Effector memory CD8-positive, alpha-beta T cell (primary cell): ENCODE measurements at places on chromosomes 5 and 9.

GRCh38 chr5:79577693-79578092 lies 34.5 kb upstream of the TENT2 start:
- peaks cover 3% of the 10 kb centered on the region for H3K36me3 ChIP-seq
- H3K4me3 ChIP-seq, result no peak overlapping the region
- peaks cover 41% of the 10 kb centered on the region for H3K27me3 ChIP-seq
- H3K4me1 ChIP-seq, result no peaks in the 10 kb centered on the region
- H3K27ac ChIP-seq, result no peak overlapping the region
- DNase-seq, result no peak

- no peak overlapping the region for H3K27ac ChIP-seq
- no peaks in the 10 kb centered on the region for H3K27me3 ChIP-seq
- H3K36me3 ChIP-seq, result no peaks in the 10 kb centered on the region
- no peak overlapping the region for H3K4me3 ChIP-seq
- H3K4me1 ChIP-seq, result no peaks in the 10 kb centered on the region
- DNase-seq, result no peak
These were observed 164.6 kb downstream of the MAT2B start for GRCh38 chr5:163670036-163670435.

DNA sequence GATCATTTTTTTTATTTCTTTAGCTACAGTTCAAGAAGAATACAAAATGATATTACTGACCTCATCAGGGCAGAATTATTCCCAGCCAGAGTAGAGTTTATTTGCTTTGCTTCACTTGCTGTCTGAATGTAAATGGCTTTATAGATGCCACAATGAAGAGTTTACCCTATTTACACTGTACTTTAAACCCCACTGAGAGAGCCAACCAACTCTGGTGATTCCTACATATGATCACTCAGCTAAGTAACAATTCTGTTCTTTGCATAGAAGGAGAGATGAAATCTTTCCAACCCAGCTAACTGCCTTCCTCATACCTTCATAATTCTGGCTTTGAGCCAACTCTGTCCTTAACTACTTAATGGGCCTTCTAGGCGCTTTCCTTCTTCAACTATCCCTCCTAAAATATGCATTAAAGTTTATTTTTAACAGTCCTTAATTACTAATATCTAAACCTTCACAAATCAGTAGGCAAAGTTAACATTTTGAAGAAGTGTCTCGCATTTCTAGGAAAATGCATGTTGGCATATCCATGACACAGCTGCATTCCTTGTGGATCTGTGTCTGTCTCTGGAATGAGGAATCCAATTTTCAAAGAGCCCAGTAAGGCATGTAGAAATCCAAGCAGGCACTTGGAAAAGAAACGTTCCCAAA lies 284.8 kb upstream of the GRAMD2B start:
- H3K4me1 ChIP-seq, result no peaks in the 10 kb centered on the region
- H3K27ac ChIP-seq, result no peak overlapping the region
- H3K36me3 ChIP-seq, result no peaks in the 10 kb centered on the region
- H3K27me3 ChIP-seq, result no peaks in the 10 kb centered on the region
- no peak overlapping the region for H3K4me3 ChIP-seq
- DNase-seq, result no peak

DNA sequence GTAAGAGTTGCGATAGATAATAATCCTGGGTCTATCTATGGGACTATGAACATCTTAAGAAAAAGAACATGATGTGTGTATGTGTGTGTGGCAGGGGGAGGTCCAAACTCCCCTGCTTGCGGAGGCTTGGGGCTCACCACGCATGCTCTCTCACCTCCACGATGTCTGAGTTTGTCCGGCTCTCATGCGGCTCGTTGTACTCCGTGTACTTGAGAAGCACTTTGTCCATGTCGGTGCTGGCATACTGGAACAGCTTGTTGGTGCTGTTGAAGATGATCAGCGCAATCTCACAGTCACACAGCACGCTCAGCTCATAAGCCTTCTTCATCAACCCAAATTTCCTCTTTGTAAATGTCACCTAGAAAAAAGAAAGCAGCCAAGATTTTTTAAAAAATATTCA lies 78.5 kb downstream of the MEF2C start:
- H3K36me3 ChIP-seq, result no peaks in the 10 kb centered on the region
- H3K27ac ChIP-seq, result no peak overlapping the region
- H3K27me3 ChIP-seq, result no peaks in the 10 kb centered on the region
- no peak overlapping the region for H3K4me3 ChIP-seq
- DNase-seq, result no peak
- no peaks in the 10 kb centered on the region for H3K4me1 ChIP-seq

- H3K4me3 ChIP-seq, result no peak overlapping the region
- H3K36me3 ChIP-seq, result no peaks in the 10 kb centered on the region
- no peaks in the 10 kb centered on the region for H3K27me3 ChIP-seq
- DNase-seq, result no peak
- peak overlapping the region; percentile 62 for H3K27ac ChIP-seq
These were observed 35.3 kb downstream of the THBS4 start for GRCh38 chr5:80070338-80071056.

DNA sequence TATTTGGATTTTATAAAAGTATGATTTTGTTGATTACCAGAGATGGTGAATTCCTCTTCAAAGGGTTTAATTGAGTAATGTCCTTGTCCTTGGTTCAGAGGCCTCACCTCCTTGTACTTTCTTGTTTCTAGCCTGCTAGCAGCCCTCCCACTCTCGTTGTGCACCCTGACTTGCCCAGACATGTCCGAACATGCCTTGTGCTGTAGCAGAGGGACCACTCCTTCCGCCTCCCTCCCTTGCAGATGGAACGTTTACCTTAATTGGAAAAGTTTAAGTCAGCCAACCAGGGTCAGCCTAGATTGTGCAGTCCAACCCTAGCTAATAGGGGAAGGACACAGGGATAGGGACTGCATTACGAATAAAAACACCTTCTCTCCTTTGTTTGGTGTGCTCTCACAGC lies 406.9 kb upstream of the NMUR2 start:
- H3K4me1 ChIP-seq, result no peaks in the 10 kb centered on the region
- H3K27me3 ChIP-seq, result no peaks in the 10 kb centered on the region
- no peak overlapping the region for H3K4me3 ChIP-seq

DNA sequence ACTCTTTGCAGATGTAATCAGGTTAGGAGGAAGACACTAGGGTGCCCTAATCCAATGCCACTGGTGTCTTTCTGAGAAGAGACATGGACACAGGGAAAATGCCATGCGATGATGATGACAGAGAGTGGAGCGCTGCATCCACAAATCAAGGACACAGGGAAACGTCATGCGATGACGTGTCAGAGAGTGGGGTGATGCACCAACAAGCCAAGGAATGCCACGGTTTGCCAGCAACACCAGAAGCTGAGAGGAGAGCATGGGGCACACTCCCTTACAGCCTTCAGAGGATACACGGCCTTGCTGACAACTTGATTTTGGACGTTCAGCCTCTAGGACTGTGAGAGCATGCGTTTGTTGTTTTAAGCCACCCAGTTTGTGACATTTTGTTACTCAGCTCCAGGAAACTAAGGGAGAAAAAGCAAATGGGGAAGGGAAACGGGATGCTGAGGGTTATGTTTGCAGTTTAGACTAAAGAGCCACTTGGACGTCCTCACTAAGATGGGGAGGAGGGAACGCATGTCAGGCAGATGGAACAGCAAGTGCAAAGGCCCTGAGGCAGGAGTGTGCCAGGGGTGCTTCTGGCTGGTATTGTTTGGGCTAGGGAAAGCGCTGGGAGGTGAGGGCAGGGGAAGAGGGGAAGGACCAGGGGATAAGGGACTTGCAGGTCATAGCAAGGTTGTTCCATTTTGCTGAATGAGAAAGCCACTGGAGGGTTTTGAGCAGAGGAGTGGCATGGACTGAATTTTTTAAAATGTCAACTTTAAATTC lies 2.5 kb upstream of the TENT4A start:
- H3K27me3 ChIP-seq, result no peaks in the 10 kb centered on the region
- H3K27ac ChIP-seq, result no peak overlapping the region
- H3K36me3 ChIP-seq, result peaks cover 19% of the 10 kb centered on the region
- H3K4me3 ChIP-seq, result no peak overlapping the region

- H3K4me3 ChIP-seq, result no peak overlapping the region
- no peaks in the 10 kb centered on the region for H3K27me3 ChIP-seq
- no peak overlapping the region for H3K27ac ChIP-seq
- H3K4me1 ChIP-seq, result peaks cover 66% of the 10 kb centered on the region
- DNase-seq, result no peak
These were observed 11.9 kb downstream of the ZFR start for GRCh38 chr5:32432633-32433032.

DNA sequence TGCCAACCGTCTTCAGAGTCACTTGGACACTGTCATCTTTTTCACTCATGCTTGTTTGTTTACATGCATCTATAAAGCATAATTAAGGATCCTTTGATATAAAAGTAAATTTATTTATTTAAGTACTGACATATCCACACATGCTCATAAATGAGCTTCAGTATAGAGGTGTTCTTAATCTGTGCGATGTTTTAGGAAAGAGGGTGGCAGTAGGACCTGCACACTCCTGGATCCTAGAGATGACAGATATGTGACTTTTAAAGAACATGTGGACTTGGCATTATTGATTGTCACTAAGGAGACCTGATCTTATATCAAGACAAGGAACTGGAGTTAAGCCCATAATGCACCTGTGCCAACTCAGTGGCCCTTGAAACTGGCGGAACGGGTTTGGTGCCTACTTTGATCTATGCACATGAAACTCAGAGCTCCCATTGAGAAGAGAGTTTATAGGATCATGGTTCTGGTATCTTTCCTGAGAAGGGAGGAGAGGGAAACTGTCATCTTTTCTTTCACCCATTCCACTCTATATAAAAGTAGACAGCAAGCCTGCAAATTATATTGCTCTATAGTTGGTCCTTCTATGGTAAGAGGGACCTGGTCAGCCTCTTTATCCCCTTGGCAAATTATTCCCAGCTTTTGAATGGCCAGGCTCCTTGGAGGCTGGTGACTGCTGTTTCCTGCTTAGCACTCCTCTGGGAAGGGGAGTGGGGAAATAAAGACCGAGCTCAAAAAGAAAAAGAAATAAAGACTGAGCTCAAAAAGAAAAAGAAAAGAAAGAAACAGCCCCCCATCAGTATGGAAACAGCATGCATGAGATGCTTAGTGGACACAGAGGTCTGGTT lies 57.8 kb upstream of the LIFR start:
- H3K36me3 ChIP-seq, result no peaks in the 10 kb centered on the region
- H3K4me3 ChIP-seq, result no peak overlapping the region
- DNase-seq, result no peak
- no peaks in the 10 kb centered on the region for H3K4me1 ChIP-seq
- H3K27ac ChIP-seq, result no peak overlapping the region

DNA sequence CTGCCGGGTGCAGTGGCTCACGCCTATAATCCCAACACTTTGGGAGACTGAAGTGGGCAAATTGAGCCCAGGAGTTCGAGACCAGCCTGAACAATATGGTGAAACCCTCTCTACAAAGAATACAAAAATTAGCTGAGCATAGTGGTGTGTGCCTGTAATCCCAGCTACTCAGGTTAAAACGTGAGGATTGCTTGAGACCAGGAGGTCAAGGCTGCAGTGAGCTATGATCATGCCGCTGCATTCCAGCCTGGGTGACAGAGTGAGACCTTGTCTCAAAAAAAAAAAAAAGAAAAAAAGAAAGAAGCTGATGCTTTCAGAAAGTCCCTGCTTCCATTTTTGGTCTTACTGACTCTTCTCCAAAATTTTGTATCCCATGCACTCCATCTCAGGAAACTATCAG lies 31.3 kb downstream of the SNAPC3 start:
- H3K36me3 ChIP-seq, result peaks cover 81% of the 10 kb centered on the region
- DNase-seq, result no peak
- H3K4me3 ChIP-seq, result no peak overlapping the region
- H3K27me3 ChIP-seq, result no peaks in the 10 kb centered on the region
- no peaks in the 10 kb centered on the region for H3K4me1 ChIP-seq
- H3K27ac ChIP-seq, result peak overlapping the region; percentile 29

- H3K27ac ChIP-seq, result no peak overlapping the region
- DNase-seq, result no peak
These were observed 111.5 kb upstream of the ZNF366 start for GRCh38 chr5:72618708-72619107.

DNA sequence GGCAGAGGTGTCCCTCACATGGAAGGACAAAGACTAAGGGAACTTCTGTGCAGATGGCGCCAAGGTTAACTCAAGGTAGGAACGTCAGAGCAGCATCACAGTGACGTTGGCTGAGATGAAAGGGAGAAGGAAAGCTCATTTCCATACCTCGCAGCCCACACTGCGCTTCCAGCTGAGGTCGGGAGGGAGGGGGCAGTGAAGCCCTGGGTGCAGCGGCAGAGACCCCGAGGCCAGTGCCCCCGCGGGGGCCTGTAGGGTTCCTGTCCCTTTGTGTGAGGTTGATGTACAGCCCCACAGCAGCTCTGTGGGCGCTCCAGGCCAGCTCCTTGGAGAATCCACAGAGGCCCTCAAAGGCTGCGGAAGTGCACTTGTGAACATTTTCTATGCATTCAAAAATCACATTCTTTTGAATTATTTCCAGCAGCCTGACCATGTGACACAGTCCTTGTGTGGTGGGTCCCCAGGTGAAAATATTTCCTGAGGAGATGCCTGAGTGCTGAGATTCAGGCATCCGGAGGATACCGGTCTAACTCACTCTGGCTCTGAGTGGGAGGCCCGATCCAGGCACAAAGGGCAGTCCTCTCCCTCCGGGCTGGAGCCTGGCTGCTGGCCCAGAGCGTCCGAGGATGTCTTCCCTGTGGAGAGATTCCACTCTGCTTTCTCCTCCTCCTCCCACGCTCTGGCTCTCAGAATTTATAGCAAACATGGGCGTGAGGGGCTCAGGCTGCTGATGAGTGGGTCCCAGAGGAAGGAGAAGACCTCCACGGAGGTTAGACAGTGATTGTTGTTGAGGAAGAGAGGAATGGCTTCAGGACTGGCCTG lies 150.7 kb downstream of the ICE1 start:
- no peak overlapping the region for H3K27ac ChIP-seq
- no peaks in the 10 kb centered on the region for H3K36me3 ChIP-seq
- peaks cover 47% of the 10 kb centered on the region for H3K27me3 ChIP-seq
- DNase-seq, result no peak
- H3K4me3 ChIP-seq, result no peak overlapping the region

DNA sequence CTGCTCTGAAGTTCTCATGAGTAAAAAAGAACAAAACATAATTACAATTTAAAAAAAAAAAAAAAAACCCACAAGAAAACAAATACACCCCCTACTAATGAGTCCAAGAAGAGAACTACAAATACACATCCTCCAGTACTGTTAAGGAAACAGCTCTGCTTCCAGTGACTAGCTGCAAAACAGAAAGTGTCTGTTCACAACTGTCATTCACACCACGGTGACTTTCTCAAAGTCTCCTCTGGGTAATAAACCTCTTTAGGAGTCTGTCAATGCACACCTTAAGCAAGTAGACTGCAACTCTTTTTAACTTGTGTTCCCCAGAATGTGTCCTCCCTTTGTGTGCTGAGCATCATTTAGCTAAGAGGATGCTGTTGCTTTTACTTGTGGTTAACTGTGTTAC lies 6.2 kb downstream of the REEP5 start:
- no peaks in the 10 kb centered on the region for H3K27me3 ChIP-seq
- H3K4me3 ChIP-seq, result peak overlapping the region; percentile 5
- no peak for DNase-seq
- peaks cover 45% of the 10 kb centered on the region for H3K4me1 ChIP-seq

DNA sequence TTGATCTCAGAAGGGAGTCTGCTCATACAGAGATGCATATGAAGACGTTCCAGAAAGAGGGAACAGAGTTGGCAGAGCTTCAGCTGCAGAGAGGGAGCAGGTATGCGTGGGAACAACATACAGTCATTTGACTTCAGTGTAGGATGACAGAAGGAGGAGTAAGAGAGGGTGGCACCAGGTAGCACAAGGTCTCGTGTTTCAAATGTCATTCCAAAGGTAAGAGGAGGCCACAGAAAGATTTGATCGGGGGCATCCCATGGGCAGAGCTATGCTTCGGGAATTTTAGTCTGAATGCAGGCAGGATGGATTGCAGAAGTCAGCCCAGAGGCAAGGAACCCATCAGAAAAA lies 367.1 kb downstream of the CDK5RAP2 start:
- no peak for DNase-seq
- H3K27ac ChIP-seq, result no peak overlapping the region
- peaks cover 12% of the 10 kb centered on the region for H3K27me3 ChIP-seq
- no peaks in the 10 kb centered on the region for H3K36me3 ChIP-seq
